Fibroblast of gingiva (primary cell): ENCODE measurements at places on chromosomes 5 and 9.

DNA sequence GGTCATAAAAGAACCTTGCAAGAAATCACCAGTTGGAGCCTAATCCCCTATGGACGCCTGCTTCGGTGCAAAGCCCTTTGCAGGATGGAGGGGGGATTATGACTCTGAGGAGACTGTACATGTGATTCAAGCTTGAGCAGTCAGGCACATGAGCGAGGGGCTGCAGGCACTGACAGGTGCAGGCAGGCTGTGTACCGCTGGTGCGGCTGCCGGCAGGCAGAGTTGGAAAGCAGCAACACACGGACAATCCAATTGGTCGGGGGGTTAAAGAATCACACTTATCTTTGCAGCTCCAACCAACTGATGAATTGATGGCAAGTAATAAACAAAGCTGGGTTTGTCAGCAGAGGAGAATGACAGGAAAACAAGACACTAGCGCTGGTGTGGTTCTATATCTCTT is 5.7 kb downstream of the WHRN start:
- DNase-seq = no peak

GRCh38 chr9:105621001-105621400 is 41.3 kb upstream of the TAL2 start:
- no peak for DNase-seq

DNA sequence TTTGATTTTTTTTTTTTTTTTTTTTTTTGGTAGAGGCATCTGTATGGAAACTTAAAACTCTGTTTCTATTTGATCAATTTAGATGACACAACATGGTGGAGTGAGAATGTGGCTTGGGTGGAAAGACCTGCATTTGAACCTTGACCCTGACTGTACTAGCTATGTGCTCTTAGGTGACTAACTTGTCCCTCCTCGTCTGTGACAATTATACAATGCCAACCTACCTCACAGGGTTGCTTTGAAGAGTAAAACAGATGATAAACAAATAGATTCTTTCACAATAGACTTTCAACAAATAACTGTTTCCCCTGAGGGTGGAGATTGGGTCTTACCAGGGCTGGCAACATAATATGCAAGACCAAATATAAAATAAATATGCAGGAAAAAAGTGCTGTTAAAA is 109.3 kb downstream of the CRB2 start:
- DNase-seq = no peak

GRCh38 chr5:178505639-178506407 is 84.4 kb downstream of the COL23A1 start:
- DNase-seq = no peak

GRCh38 chr5:157578079-157578780 is 2.7 kb upstream of the ADAM19 start:
- no peak for DNase-seq

DNA sequence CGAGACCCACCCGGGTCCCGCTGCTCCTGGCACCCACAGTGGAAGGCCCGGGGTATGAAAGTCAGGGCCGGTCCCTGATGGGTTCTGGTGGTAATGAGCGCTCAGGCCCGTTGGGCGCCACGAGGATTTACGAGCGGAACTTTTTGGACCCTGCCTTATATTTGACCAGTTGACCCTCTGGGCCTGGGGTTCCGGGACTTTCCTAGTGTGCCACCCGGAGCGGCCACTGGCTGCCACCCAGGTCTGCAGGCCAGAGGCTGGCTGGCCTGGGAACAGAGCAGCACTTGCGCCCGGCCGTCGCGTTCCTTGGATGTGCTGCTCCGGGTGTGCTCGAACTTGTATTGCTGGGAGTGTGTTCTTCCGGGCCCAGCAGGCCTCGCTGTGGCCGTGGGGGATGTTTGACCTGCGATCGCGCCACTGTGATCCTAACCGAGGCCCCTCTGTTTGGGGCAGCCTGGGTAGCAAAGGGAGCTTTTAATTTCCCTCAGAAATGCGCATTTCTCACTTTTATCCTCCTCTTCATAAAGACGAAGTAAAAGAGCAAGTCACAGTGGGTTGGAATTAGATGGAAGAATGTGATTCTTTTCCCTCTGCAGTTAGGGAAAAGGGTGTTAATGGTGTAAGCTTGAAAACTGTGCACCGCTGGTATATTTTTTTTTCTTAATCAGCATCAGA is 1.2 kb downstream of the F2RL1 start:
- DNase-seq = no peak

DNA sequence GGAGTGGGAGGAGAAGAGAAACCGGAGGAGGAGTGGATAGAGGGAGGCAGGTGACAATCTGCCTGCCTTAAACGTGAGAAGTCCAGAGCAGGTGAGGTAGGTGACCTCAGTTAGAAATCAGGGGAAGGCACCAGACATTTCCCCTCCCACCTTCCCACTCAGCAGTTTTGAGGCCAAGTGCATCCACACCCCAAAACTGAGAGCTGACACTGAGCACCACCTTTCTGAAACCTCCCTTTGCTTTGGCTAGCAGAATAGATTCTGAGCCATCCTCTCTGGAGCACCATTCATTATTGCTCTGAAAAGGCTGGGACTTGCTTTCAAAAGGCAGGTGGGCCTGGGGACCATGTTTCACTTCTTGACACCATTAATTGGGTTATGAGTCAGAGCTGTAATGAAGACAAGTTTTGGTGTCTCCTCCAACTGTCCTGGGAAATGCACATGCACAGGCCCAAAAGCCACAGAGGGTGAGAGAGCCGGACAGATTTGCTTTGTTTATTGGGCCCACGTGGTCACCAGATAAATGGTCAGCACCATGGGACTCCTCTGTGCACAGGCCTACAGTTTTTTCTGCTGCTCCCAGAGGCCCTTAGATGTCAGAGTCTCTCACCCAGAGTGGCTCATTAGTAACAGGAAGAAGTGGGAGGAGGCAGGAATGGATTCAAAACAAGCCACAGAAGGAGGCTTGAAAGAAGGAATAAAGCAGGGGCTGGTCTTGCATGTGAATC is 314.7 kb downstream of the TLE1 start:
- DNase-seq = no peak

- DNase-seq = no peak
These were observed 10.4 kb downstream of the TRIM14 start for GRCh38 chr9:98108531-98109031.

- peak; percentile 72 for DNase-seq
These were observed 65.5 kb upstream of the ABCA1 start for GRCh38 chr9:104993291-104993963.

DNA sequence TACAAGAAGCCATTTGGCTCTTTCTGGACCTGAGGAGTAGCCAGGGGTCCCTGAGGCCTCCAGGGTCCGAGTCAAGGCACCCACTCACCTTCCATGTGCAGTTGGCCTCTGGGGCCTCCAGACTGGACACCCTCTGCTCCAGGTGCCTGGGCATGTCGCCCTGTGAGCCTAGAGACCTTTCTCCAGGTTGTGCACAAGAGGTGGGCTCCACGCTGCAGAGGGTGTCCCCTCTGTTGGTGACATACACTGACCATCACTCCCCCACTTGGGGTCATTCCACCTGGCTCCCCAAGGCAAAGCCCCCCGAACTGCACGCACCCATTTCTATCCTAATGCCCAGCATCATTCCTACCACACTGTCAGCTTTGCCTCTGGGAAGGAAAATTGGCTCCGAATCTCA is 48.8 kb downstream of the RASGEF1C start:
- no peak for DNase-seq

DNA sequence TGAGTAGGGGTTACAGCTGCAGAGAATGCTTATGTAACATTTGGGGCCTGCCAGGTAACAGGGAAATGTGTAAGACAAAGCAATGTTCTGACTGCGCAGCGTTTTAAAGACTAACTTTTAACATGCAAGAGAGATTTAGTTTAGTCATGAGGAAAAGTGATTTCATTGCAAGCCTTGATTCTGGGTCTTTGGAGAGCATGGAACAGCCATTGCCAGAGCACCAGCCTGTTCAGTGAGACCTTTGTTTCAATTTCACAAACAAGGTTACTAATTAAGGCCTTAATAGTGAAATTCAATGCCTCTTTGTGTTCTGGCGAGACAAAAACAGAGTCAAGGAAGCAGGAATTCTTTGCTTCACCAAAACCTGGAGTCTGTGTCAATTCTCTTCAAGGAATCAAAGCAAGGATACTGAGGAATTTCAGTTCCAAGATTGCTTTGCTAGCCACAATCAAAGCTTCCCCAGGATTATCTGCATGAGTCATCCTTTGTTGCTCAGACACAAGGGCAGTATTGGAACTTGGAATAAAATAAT is 14.4 kb downstream of the CKMT2 start:
- DNase-seq = no peak

GRCh38 chr9:126239515-126239914 is 87.1 kb upstream of the MVB12B start:
- no peak for DNase-seq

DNA sequence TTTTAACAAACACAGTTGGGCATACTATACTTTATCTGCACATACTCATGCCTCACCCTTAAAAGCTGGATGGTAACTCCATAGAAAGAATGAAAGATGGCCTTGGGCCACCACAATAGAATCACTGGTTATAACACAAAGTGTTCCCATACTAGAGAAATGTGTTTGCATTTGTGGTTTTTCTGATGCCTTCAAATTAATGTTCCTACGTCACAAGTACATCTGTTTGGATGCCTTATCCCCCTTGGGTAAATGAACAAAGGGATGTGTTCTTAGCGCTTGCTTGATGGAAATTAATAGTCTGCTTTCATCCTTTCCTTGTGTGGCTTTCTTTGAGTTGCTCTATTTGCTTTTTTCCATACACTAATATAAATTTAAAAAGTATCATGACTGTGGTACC is 291.1 kb upstream of the PDE4D start:
- peak; percentile 29 for DNase-seq

GRCh38 chr5:56056875-56057274 is 62.1 kb upstream of the IL6ST start:
- no peak for DNase-seq

DNA sequence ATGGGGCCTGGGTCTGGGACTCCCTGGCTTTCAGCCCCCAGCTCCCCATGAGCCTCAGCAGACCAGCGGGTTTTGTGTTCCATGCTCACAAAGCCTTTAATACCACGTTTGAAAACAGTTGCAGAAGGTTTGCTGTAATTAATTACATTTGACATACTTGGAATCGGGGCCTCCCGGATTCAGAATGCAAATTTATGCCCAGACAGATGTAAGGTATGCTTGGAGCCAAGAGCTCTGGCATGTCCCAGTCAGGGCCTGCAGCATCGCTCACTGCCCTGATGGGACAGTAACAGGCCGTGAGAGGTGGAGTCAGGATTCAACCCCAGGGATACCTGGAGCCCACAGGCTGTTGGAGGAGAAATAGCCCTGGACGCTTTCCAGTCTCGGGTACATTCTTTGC is 12.2 kb downstream of the ZNF618 start:
- peak; percentile 41 for DNase-seq

DNA sequence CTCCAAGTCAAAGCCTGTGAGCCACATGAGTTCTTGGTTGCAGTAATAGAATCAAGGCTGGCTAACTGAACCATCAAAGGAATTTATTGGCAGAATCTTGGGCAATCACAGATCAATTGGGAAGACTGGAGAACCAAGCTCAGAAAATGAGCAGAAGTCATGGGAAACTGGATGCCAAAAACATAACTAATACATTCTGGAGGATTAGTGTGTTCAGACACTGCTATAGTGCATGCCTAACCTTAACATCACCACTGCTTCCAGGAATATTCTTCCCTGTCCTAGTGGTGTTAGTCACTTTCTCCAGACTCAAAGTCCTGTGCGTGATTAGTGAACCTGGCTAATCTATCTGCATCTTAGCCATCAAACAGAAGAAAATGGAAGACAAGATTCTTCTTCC is 843.7 kb downstream of the EFNA5 start:
- DNase-seq = peak; percentile 1

DNA sequence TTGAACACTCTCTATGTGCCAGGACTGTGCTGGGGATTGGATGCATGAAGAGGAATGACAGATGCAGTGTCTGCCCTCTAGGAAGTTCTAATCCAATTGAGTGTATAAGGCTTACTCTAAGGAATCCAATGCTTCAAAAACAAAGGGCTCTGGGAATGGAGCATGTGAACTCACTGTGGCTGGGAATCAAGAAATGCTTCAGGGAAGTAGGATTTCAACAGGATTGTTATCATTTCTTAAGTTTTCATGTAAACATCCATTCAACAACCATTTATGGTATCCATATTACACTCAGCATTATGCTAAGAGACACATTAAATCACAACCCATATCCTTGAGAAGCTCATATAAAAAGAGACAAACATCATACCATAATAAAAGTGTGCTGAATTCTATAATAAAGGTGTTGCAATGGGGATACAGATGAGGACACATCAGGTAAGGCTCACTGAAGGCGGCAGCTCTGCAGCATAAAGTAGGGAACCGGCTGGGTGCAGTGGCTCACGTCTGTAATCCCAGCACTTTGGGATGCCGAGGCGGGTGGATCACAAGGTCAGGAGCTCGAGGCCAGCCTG is 11.3 kb downstream of the SIL1 start:
- peak; percentile 43 for DNase-seq

GRCh38 chr9:124368692-124369091 is 46.5 kb downstream of the PSMB7 start:
- no peak for DNase-seq

DNA sequence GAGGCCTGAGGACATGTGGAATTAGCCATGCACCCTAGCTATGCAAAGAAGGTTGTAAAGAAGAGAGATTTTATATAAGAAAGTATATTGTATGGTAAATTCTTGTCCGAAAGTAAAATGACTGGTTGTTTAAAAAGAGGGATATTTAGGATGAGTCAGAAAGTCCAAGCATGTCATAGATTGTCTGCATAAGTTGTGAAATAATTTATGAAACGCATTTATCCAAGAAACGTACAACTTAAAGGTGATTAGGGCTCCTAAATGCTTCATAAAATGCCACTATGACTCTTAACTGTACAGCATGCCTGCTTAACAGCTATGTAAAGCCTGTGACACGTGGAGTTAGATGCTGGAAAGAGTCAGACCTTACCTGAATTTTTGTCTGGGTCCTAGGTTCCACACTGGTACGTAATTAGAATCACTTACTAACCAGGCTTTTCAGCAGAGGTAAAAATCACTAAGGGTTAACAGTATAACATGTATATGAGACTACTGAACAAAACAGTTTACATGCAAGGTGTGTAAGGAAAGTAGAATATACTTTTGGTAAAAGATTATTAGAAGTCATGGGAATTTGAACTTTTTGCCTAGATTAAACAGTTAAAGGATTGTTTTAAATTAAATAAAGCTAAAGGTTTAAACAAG is 37.0 kb upstream of the ARL15 start:
- DNase-seq = no peak

DNA sequence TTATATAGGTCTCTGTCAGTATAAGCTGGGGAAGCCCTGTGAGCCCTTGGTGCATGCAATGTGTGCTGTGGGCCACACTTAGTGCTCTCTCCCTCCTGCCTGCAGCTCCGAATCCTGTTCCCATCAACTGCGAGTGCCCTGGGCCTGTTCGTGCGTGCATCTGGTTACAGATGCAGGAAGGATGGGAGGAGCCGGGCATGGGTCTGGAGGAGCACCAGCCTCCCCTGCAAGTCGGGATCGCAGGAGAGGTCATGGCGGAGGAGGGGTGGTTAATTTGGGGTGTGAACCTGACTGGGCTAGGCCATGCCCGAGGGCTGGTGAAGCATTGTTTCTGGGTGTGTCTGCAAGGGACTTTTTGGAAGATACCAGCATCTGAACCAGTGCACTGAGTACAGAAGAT is 274.6 kb upstream of the IRX4 start:
- DNase-seq = no peak

- no peak for DNase-seq
These were observed 5.7 kb upstream of the DCTN4 start for GRCh38 chr5:150764530-150764929.

GRCh38 chr5:61302200-61302563 is 29.9 kb upstream of the ZSWIM6 start:
- DNase-seq = no peak

GRCh38 chr9:18684593-18685317 is 210.8 kb downstream of the ADAMTSL1 start:
- DNase-seq = no peak
